ENCODE measurements at places on chromosomes 3 and 15.

- DNase-seq = peak; percentile 4
Observed at GRCh38 chr3:151219056-151219455, 16.0 kb upstream of the GPR171 start.

DNA sequence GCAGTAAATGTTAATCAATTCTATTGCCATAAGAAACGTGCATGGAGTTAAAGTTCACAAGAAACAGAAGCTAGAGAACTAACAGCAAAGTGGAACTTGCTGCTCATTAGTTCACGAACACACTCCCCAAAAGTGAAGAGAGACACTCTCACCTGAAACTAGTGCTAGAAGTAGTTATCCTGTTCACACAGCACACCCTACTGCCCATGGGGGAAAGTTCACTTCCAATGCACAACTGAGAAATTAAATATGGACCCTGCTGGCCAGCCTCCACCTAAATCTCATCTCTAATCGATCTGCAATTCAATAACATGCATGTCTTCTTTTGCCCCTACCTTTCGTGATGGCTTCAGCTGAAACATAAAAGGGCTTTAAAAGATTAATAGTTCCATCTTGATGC is 39.4 kb upstream of the FRMD4B start:
- DNase-seq = peak; percentile 34

DNA sequence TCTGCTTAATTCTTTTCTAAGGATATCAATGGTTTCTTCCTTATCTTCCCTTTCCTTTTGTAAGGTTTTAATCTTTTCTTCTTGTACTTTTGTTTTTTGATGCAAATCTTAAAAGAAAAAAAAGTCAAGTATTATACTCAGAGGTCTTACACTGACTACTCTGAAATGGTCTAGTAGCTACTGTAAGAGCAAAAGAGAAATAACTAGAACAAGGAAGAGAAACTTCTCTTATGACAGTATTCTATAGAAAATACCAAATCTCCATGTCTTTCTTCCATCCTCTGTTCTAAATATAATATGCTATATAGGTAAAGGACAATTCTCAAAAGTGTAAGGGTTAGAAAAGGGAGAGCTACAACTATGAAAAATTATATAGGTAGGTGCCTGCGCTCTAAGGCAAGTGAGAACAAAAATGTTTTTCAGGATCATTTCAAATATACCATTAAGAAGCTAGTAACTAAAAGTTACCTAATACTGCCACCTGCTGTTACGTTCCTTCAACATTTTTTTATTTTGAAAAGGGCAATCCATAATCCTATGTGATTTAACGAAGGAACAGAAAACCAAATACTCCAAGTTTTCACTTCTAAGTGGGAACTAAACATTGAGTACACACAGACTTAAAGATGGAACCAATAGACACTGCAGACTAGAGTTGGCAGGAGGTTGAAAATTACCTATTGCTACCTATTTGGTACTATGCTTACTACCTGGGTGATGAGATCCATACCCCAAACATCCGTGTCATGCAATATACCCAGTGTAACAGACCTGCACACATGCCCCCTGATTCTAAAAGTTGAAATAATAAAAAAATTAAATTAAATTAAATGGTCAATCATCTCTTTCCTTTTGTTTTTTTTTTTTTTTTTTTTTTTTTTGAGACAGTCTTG is 36.7 kb downstream of the CIP2A start:
- peak; percentile 31 for DNase-seq

- DNase-seq = no peak
Observed at GRCh38 chr3:72565593-72565992, 282.7 kb downstream of the SHQ1 start.

DNA sequence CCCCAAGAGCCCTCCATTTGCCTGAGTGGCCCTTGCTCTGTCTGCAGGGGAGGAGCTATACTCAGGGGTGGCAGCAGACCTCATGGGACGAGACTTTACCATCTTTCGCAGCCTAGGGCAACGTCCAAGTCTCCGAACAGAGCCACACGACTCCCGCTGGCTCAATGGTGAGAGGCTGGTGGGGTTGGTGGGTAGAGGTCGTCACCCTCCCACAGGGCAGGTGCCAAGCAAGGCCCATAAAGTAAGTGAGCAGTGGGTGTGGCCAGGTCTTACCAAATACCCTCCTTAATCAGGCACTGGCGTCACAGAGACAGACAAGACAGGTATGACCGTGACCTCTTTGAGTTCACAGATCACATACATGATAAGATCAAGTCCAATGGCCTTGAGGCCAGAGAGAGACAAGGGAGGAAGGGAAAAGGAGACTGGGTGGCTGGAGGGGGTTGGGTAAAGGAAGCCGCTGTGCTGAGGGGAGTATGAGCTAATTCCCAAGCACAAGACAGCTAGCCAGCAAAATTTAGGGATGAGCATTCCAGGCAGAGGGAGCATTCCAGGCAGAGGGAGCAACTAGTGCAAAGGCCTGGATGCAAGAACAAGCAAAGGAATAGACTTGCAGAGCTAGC is 2.5 kb downstream of the SEMA3B start:
- no peak for DNase-seq
